ENCODE measurements at places on chromosomes 5 and 9.
A peak's percentile ranks its signal among the peaks of the same experiment; 100 is the strongest.

- no peak for DNase-seq
Observed at GRCh38 chr5:58844395-58844794, 261.5 kb downstream of the RAB3C start.

DNA sequence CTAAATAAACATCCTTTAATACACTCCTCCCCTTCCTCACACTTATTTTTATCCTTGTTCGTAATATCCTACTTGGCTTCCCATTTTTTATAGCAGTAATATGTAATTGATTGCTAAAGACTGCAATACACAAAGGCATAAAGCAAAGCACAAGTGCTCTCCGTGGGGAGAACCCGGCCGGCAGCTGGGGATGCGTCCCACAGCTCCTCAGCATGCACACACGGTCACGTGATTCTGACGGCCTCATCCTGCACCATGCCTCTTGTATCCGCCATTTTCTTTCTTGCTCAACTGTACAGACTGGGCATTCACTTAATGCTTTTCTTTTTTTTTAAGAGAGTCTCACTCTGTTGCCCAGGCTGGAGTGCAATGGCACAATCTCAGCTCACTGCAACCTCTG lies 2.8 kb downstream of the BRD3OS start:
- no peak for DNase-seq

DNA sequence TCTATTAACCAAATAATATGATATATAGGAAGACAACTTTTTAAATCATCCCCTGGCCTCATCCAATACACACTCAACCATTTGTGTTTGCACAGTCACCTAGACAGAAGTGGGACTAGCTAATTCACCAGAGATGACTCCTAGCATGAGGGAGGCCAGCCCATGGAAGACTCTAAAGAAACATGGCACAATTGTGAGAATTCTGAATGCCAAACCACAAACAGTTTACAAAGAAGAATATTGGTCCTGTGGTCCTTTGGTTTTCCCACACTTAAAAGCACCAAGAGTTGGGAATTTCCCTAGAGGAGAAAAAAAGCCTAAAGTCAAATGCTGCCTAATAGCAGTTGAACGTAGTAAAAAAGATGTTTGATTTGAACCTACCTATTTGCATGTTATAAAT lies 609.9 kb downstream of the ACTL7B start:
- no peak for DNase-seq

DNA sequence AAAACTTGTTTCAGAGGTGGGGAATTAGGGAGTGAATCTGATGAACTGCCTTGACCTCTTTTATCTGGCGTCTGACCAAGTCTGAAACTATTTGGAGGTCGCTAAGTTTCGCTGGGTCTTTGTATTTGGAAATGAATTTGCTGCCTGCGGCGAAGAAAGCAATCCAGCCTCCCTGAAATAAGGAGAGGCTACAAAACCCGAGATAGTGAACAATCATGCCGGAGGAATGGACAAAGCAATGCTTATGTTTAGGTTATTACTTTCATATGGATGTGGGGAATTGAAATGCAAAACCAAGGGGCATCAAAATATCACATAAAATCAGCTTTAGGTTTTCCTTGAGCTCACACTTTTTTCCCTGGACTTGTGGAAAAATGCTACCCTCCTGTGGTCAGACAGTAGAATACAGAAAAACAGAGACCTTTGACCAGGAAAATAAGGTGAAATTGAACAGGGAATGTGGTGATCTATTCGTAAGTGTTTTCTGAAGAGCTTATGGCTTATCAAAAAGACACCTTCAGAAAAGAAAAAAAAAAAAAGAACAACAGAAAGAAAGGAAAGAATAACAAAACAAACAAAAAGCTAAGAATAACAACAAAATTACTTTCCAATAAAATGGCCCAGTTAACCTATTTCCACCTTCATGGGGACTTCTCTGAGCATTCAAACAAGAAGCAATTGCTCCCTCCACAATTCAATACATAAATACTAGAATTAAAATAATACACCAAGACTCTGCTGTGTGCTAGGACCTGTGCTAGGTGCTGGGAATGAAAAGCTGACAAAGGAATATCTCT lies 68.6 kb upstream of the DPYSL3 start:
- DNase-seq = peak; percentile 34

GRCh38 chr5:75668977-75669689 lies 48.1 kb downstream of the POC5 start:
- peak; percentile 87 for DNase-seq

DNA sequence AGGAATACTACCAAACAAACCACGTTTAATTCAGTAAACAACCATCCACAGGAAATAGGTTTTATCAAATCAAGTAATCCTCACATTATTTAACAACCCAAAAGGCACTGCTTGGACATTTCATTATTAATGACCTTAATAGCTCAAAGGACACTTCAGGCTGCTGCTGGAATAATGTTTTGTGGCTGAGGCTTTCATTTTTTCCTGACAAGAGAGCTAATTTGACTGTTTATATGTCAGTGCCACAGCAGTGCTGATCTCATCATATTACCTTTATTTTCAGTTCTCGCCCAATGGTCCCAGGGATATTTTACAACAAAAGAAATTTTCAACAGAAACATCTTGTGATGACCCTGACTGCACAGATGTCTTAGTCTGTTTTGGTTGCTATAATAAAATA lies 589.8 kb upstream of the GRAMD2B start:
- DNase-seq = no peak

DNA sequence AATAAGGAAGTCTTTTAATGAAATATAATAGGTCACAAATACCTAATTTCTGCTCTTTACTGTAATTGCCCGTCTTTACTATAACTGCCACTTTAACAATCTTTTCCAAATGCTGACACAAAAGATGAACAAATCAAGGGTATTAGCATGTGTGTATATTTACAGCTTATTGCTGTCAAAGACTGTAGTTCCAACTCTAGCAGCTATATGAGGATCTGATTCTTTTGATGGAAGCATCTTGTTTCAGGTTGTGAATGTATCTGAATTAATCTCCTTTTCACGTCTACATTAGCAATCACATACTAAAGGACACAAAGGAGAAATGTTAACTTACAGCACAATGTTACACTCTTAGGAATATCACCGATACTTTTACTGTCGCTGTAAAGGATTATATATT lies 27.9 kb downstream of the RFX3 start:
- no peak for DNase-seq

DNA sequence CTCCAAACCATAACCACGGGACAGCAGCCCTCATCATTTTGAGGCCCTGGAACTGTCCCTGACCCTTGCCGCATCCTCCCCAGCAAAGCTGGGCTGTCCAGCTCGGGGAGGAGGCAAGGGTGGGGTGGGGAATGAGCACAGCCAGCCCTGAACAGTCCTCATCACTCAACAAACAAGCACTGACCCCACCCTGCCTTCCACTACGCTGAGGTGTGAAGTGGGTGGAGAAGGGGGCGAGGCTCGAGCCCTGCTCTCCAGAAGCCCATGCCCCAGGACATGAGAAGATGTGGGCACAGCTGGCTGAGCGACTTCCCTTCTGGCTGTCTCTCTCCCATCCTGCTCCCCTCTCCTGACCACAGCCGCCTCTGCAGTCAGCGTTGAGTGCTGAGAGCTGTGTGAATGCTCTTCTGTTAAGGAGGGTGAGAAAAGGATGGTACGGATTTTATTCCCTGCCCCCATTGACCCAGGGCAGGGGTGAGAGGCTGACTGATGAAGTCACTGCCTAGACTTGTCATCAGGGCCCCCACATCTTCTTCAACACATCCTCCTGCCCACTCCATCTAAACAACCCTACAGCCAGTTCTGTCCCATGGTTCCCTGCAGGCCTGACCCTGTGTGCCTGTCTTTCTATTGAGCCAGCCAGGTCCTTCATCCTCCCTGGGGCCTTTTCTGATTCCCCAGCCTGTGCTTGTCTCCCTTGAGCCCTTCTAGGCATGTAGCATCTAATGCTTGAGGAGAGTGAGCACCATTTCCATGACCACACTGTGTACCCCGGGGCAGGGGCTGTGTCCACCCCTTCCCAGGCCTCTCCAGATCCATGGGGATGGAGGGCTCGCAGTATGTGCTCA lies 276.0 kb downstream of the FSTL4 start:
- no peak for DNase-seq

GRCh38 chr5:108786806-108787483 lies 39.2 kb downstream of the FER start:
- no peak for DNase-seq

- DNase-seq = no peak
Observed at GRCh38 chr5:135013947-135014570, 20.0 kb downstream of the PITX1 start.
